ENCODE measurements at places on chromosomes 3 and 15. TPM values are rescaled to one million over a fixed set of nuclear protein-coding genes. Genes with fewer than 3 reads are reported as not detected.

CLRN1 gene
- not detected for polyA plus RNA-seq

DNA sequence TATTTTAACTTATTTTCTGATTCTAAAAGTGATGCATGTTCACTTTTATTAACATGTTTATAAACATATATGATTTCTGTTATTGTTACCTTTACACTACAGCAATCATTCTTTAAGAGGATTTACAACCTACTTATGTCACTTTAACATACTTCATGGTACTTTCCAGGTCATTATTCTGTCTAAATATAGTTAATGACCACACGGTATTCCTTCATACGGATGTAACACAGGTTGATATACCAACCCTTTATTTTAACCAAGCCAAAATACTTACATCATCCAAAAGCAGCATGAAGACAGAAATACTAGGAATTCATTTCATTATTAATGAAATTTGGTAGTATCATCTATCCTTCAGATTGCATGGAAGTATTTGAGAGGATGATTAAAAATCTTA lies 18.6 kb downstream of the PIK3R4 start:
- peaks cover 11% of the 10 kb centered on the region for H3K4me1 ChIP-seq
- no peaks in the 10 kb centered on the region for H3K36me3 ChIP-seq
- H3K27me3 ChIP-seq, result no peaks in the 10 kb centered on the region
- no peak overlapping the region for H3K27ac ChIP-seq

NR1I2 gene
- 0.03 TPM for polyA plus RNA-seq

CELF6 gene
- 0.22 TPM for polyA plus RNA-seq

CHRFAM7A gene
- polyA plus RNA-seq, result 1.5 TPM

- H3K36me3 ChIP-seq, result no peaks in the 10 kb centered on the region
- H3K27me3 ChIP-seq, result no peaks in the 10 kb centered on the region
- no peak overlapping the region for H3K4me3 ChIP-seq
- H3K27ac ChIP-seq, result no peak overlapping the region
These were observed 345.0 kb upstream of the NR2E3 start for GRCh38 chr15:71465131-71465955.

DNA sequence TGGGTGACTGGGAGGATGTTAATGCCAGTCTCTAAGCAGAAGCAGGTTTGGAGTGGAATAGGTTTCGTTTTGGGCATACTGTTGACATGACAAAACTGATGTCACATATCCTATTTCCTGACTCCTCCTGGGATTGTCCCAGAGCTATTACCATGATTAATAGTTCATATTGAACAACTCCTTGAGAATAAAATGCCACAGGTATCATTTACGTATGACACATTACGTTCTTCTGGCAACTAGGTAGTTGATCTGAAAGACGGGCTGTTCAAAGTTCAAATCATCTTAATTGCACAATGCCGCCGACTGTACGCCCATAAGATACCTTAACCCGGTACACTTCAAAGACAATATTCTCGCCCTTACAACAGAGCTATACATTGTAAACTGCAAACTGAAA lies 1.4 kb upstream of the RAB5A start:
- no peaks in the 10 kb centered on the region for H3K27me3 ChIP-seq
- H3K4me1 ChIP-seq, result peaks cover 23% of the 10 kb centered on the region
- no peak overlapping the region for H3K4me3 ChIP-seq
- no peak for DNase-seq
- H3K27ac ChIP-seq, result no peak overlapping the region
- no peaks in the 10 kb centered on the region for H3K36me3 ChIP-seq

GRCh38 chr3:42688016-42688415 lies 2.7 kb downstream of the KLHL40 start:
- DNase-seq, result no peak
- H3K27me3 ChIP-seq, result peaks cover 12% of the 10 kb centered on the region
- no peak overlapping the region for H3K4me3 ChIP-seq
- H3K36me3 ChIP-seq, result no peaks in the 10 kb centered on the region
- H3K4me1 ChIP-seq, result no peaks in the 10 kb centered on the region

SPATA12 gene
- 0.13 TPM for polyA plus RNA-seq

ISL2 gene
- 0.10 TPM for polyA plus RNA-seq

- no peak overlapping the region for H3K4me3 ChIP-seq
- no peaks in the 10 kb centered on the region for H3K36me3 ChIP-seq
- peaks cover 4% of the 10 kb centered on the region for H3K4me1 ChIP-seq
- DNase-seq, result no peak
These were observed 198.3 kb downstream of the ADAMTS9 start for GRCh38 chr3:64489361-64490044.

CLCN2 gene
- 4.9 TPM for polyA plus RNA-seq

DNA sequence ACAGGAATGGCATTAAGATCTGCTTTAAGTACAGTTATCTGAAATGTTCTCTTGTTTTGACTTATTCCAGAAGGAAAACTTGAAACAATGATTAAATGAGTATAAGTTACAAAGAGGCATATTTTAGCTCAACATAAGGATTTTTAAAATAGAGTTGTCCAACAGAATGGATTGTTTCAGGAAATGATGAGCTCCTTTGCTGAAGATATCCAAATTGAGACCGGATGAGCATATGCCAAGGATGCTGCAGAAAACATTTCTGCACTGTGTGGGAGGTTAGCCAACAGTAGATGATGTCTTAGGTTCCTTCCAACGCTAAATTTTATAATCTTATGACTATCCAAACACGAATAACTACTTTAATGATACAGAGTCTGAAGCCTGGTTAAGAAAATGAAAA lies 226.5 kb upstream of the NANOGP8 start:
- no peaks in the 10 kb centered on the region for H3K36me3 ChIP-seq
- H3K4me3 ChIP-seq, result no peak overlapping the region
- H3K27me3 ChIP-seq, result no peaks in the 10 kb centered on the region
- peaks cover 37% of the 10 kb centered on the region for H3K4me1 ChIP-seq

- H3K4me1 ChIP-seq, result peaks cover 30% of the 10 kb centered on the region
- no peaks in the 10 kb centered on the region for H3K36me3 ChIP-seq
- peaks cover 14% of the 10 kb centered on the region for H3K27me3 ChIP-seq
- H3K4me3 ChIP-seq, result no peak overlapping the region
- H3K27ac ChIP-seq, result no peak overlapping the region
- DNase-seq, result peak; percentile 39
These were observed 107.0 kb downstream of the IQSEC1 start for GRCh38 chr3:12965999-12966846.

DNA sequence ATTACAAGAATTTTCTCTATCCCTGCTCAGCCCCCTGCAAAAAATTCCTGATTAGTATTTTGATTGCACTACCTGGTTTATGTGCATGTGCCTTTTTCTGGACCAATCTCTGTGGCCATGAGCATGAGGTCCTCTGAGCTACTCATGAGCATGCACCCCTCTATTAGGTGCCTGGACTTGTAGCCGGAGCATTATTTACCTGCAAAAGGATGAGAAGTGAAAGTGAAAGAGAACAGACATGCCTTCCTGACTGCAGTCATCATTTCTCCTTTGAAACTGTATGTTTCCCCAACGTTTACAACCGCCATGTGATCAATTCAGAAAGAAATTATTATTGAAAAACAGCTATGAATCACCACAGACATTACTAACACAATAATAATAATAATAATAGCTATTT lies 1008.8 kb downstream of the ROBO2 start:
- no peaks in the 10 kb centered on the region for H3K4me1 ChIP-seq
- DNase-seq, result no peak
- no peaks in the 10 kb centered on the region for H3K27me3 ChIP-seq
- H3K27ac ChIP-seq, result no peak overlapping the region

DNA sequence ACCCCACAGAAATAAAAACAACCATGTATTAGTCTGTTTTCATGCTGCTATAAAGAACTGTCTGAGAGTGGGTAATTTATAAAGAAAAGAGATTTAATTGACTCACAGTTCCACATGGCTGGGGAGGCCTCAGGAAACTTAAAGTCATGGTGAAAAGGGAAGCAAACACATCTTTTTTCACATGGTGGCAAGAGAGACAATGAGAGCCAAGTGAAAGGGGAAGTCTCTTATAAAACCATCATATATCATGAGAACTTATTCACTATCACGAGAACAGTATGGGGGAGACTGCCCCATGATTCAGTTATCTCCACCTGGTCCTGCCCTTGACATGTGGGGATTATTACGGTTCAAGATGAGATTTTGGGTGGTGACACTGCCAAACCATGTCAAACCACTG lies 141.5 kb downstream of the ZMAT3 start:
- no peaks in the 10 kb centered on the region for H3K36me3 ChIP-seq
- no peak overlapping the region for H3K27ac ChIP-seq
- no peaks in the 10 kb centered on the region for H3K4me1 ChIP-seq
- no peak for DNase-seq

- no peak overlapping the region for H3K27ac ChIP-seq
- no peaks in the 10 kb centered on the region for H3K36me3 ChIP-seq
- no peaks in the 10 kb centered on the region for H3K4me1 ChIP-seq
- DNase-seq, result no peak
These were observed 32.0 kb upstream of the ITGA11 start for GRCh38 chr15:68463996-68464395.

DNA sequence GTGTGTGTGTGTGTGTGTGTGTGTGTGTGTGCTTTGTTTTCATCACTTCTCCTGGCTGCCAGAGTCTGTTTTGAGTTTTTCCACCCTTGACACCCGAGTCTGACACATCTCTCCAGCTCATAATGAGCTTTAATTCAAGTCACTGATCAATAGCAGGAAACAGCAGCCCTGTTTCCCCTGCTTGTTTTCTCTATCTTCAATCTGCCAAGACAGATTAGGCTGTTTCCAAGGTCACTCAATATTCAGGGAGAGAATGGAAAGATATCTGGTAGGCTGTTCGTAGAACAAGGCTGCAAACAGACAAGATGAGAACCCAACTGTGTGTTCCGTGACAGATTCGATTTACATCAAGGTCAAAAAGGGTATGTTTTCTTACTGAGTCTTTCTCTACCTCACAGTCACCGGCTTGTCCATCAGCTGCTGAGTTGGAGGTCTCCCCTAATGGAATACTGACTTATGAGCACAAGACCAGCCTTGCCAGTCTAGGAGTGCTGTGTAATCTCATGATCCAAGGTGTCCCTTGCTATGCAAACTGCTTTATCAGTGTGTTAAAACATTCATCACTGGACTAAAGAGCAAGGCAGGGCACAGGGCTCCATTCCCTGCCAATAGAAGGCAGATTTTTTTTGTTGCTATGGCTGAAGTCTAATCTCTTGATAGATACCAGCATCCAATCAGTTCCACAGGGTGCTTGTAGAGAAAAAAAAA lies 187.9 kb upstream of the LMCD1 start:
- H3K27me3 ChIP-seq, result no peaks in the 10 kb centered on the region
- no peak overlapping the region for H3K4me3 ChIP-seq
- no peaks in the 10 kb centered on the region for H3K4me1 ChIP-seq

DNA sequence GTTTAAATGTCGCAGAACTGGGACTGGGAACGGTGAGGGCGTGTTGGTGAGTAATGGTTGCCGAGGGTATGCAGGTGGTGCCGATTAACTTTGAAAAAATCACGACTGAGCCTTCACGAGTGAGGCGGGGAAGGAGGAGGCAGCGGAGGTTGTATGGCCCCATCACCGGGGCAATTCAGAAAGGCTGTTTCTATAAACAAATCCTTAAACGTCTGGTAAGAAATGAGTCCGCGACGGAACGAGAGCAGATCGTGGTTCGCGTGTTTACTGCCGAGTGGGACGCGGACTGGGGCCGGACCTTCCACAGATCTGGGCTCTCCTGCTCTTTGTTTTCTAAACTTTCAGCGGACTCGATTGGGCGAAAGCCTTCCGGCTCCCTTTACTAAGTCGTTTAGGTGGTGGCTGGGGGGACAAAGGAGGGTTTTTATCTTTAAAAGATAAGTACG lies 2.7 kb downstream of the IGF1R start:
- H3K27ac ChIP-seq, result no peak overlapping the region
- peaks cover 31% of the 10 kb centered on the region for H3K4me1 ChIP-seq
- H3K27me3 ChIP-seq, result no peaks in the 10 kb centered on the region
- no peak for DNase-seq
- H3K36me3 ChIP-seq, result no peaks in the 10 kb centered on the region

- H3K27me3 ChIP-seq, result no peaks in the 10 kb centered on the region
- H3K36me3 ChIP-seq, result no peaks in the 10 kb centered on the region
- no peak overlapping the region for H3K4me3 ChIP-seq
These were observed 32.1 kb downstream of the SLC22A14 start for GRCh38 chr3:38314112-38314763.

DNA sequence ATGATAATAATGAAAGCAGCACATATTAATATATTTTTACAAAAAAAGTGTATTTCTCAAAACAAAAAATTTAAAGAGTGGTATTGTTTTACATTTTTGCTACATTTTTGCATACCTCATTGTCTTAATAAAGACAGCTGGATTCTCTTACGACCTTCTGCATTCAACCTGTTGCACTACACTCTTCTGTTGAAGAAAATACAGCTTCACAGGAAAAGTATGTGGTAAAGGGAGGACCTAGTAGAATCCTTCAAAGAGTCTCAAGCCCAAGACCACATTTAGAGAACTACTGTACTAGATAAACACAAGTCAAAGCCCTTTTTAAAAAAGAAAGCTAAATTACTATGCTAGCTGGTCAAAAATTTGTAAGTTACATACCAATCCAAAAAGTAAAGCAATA lies 7.9 kb downstream of the ZNF280D start:
- H3K4me3 ChIP-seq, result no peak overlapping the region
- no peak for DNase-seq
- H3K27me3 ChIP-seq, result no peaks in the 10 kb centered on the region
- peaks cover 1% of the 10 kb centered on the region for H3K4me1 ChIP-seq
- peaks cover 3% of the 10 kb centered on the region for H3K36me3 ChIP-seq

DNA sequence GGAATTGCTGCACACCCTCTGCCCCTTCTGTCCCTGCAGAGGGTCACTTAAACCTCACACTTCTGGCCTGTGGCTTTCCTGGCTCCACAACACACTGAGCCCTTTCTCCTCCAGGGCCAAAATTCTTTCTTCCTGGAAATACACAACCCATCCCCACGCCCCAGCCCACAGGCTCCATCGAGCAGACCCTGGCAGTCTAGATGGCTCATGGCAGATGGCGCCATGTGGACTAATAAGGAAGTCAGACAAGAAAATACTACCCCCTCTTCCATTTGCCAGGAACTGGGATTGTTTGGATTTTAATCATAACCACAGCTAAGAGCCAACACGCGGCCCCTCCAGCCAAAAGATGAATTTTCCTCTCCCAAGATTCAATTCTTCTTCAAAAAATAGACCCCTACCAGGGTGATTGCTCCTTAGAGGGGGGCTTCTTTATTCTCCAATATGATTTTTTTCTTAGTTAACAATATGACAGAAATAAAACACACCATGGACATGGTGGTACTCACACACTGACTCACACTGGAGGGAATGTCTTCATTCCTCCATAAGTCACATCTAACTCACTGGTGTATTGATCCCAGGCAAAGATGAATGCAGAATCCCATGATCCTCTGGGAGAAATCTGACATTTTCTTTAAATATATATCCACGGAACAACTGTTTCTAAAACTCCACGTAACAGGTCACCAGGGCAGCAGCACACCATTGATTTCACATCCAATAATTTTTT lies 111.5 kb downstream of the NTRK3 start:
- no peaks in the 10 kb centered on the region for H3K27me3 ChIP-seq
- DNase-seq, result no peak
- no peaks in the 10 kb centered on the region for H3K36me3 ChIP-seq
- no peak overlapping the region for H3K27ac ChIP-seq
- no peak overlapping the region for H3K4me3 ChIP-seq
- peaks cover 3% of the 10 kb centered on the region for H3K4me1 ChIP-seq

LTK gene
- 0.17 TPM for polyA plus RNA-seq

CLSTN2 gene
- polyA plus RNA-seq, result 0.26 TPM

- H3K36me3 ChIP-seq, result no peaks in the 10 kb centered on the region
- no peak for DNase-seq
- no peaks in the 10 kb centered on the region for H3K4me1 ChIP-seq
- H3K27me3 ChIP-seq, result no peaks in the 10 kb centered on the region
These were observed 119.4 kb downstream of the IGF1R start for GRCh38 chr15:98767692-98768091.

- H3K27me3 ChIP-seq, result no peaks in the 10 kb centered on the region
- no peaks in the 10 kb centered on the region for H3K4me1 ChIP-seq
- DNase-seq, result no peak
These were observed 21.4 kb downstream of the SIAH2 start for GRCh38 chr3:150741497-150742140.

SAMMSON gene
- not detected for polyA plus RNA-seq

Data from endothelial cell of umbilical vein (primary cell).